Activated CD8-positive, alpha-beta memory T cell treated with anti-CD3 and anti-CD28 coated beads, Interleukin-2, amount 10 ng/mL, durations not matched to agents 7 days and 5 days (primary cell): ENCODE measurements at places on chromosomes 13 and 19. TPM values are rescaled to one million over a fixed set of nuclear protein-coding genes. Genes with fewer than 3 reads are reported as not detected.
A peak's percentile ranks its signal among the peaks of the same experiment; 100 is the strongest.

The PNMA8A gene
- 0.63 TPM for total RNA-seq

DNA sequence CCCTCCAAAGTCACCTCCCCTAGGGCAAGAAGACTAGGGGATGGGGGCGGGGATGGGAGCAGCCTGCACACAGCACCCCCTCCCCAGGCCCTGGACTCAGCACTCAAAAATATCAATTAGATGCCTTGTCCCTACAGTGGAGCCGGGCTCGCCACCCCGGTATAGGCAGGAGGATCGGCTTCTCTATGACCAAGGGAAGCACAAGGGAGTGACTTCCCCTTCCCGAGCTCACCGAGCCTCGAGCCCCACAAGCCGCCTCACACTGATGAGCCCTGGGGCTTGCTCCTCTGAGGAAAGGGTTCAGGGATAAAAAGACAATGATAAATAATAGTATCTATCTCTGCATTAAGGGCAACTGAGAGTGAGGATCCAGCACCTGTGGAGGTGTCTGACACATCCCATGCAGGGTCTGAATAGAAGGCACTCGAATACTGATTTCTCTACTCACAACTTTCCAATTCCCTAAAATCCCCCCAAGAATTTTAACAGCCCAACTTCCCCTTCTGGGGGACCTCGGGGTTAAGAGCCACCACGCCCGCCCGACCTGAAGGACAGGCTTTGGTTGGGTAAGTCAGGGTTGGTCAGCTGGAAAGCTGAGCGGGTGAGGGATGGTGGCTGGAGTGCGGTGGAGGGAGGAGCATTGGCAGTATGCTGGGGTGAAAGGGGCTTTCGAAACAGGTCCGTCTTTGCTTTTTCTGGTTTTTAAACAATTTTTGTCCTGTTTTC lies 51.3 kb downstream of the STK24 start:
- DNase-seq = no peak

GRCh38 chr13:60170414-60170813 lies 6.7 kb upstream of the DIAPH3 start:
- DNase-seq = no peak

- no peak for DNase-seq
Observed at GRCh38 chr19:40726279-40726678, 9.4 kb downstream of the ITPKC start.

DNA sequence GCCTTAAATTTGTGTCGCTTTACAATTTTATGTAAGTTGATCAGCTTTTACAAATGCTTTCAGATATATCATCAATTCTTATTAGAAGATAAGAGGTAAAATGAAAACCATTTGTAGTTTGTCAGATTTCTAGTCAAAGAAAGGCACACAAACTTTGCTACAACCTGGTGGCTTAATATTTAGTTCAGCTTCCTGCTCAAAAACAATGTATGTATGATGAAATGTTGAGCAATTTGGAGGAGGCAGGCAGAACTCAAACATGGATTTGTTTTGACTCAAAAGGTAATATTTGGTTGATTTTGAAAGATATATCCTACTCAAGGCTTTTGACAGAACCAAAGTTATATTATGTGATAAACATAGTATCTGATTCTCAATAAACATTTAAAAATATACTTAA lies 24.2 kb downstream of the NEK5 start:
- no peak for DNase-seq

DNA sequence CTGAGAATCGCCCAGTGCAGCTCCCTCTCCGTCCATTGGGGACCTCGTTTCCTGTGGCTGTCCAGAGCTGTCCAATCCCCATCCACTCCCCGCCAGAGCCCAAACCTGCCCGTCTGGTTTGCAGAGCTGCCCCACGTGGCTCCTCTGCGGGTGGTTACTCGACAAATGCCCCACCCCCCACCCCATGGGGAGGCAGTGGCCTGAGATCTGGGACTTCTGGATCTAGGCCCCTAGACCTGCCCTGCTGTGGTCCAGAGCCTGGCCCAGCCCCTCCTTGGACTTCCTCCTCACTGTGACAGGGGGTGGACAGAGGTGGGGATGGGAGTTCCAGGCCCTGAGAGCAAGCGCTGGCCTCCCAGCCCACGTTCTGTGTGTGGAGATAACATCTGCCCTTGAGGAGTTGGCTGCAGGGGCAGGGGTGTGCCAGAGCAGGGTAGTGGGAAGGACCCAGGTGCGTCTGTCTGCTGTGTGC lies 29.1 kb downstream of the PAK4 start:
- DNase-seq = no peak

The PROZ gene
- not detected for total RNA-seq

The KLK14 gene
- total RNA-seq = 0.89 TPM

The CFAP97D2 gene
- total RNA-seq = not detected

The ZNF492 gene
- total RNA-seq = 1.1 TPM

GRCh38 chr13:74569251-74569650 lies 435.0 kb upstream of the KLF12 start:
- no peak for DNase-seq

The GAS6 gene
- 0.23 TPM for total RNA-seq

DNA sequence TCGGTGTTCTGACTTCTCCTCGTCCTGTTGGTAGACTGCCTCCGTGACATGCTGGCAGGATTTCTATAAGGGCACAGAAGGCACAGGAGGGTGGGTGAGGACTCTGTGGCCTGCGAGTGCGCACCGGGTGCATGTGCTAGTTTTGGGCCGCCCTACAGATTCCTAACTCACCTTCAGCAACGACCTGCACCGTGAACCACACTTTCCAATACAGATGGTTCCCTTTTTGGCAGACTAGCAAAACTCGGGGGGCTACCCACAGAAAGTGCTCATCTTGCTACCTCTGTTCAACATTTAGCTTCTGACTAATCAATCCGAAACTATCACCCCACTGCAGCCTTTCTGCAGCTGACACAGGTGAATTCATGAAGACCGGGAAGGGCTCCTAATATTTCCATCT lies 14.1 kb upstream of the AMER2 start:
- DNase-seq = no peak

DNA sequence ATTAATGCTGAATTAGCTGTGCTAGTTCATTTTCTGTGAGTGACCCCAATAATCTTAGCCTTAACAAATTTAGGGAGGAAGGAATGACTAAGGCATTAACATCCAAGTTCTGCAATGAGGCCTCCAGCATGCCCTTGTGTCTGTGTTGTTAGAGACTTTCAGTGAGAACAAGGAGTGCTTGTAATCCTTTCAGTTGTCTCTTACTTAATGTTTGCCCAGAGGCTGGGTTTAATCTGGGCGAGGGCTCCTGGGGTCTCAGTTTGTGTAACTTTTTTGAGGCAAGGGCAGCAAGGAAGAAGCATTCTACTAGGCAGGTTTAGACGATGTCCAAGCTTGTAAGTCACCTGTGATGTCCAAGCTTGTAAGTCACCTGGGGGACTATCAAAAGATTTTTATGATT lies 24.3 kb downstream of the CCNA1 start:
- no peak for DNase-seq

GRCh38 chr19:40335101-40335500 lies 13.1 kb downstream of the C19orf47 start:
- DNase-seq = no peak

GRCh38 chr19:34502582-34503411 lies 21.2 kb downstream of the WTIP start:
- peak; percentile 38 for DNase-seq

- DNase-seq = no peak
Observed at GRCh38 chr13:35630551-35631275, 154.2 kb upstream of the MAB21L1 start.

GRCh38 chr13:97429681-97430081 lies 4.3 kb upstream of the RAP2A start:
- DNase-seq = no peak

The PHLDB3 gene
- 11.2 TPM for total RNA-seq

- DNase-seq = no peak
Observed at GRCh38 chr13:65336087-65336749, 1893.9 kb downstream of the PCDH9 start.
